Choroid plexus epithelial cell (primary cell): ENCODE measurements at places on chromosomes 12 and 14.

DNA sequence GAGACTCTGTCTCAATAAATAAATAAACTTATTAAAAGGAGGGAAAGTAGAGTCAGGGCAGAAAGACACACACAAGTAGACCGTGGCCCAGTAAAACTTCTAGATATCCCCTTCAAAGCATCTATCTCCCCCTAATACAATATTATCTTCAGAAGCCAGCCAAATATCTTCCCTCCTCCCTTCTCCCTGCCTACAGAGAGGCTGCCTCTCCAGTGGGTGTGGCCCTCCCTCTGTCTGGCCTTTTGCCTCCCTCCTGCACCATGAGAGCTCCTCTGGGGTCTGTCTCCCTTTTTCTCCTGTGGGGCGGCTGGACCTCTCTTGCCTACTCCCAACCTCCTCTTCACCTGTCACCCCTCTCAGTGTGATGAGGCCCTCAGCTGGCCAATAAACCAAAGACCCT is 139.2 kb downstream of the EGLN3 start:
- no peak for DNase-seq

DNA sequence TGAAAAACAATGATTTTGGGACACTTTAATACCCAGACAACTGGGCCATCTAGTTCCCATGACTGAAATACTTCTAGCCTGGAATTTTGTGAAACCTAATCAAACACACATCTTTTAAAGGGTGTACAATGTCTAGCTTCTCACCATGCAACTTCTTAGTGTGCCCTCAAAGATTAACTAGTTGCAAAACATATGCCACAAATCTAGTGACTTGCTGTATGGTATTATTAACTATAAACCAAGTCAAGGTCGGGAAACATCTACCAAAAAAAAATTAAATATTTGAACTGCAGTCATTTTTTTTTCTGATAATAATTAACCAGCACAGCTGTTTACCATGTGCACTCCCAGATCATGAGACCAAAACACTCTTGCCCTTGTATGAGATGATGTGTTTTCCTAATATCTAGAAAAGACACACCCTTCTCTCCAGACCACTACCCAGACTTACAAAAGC is 171.8 kb upstream of the FOXN3 start:
- DNase-seq, result no peak

DNA sequence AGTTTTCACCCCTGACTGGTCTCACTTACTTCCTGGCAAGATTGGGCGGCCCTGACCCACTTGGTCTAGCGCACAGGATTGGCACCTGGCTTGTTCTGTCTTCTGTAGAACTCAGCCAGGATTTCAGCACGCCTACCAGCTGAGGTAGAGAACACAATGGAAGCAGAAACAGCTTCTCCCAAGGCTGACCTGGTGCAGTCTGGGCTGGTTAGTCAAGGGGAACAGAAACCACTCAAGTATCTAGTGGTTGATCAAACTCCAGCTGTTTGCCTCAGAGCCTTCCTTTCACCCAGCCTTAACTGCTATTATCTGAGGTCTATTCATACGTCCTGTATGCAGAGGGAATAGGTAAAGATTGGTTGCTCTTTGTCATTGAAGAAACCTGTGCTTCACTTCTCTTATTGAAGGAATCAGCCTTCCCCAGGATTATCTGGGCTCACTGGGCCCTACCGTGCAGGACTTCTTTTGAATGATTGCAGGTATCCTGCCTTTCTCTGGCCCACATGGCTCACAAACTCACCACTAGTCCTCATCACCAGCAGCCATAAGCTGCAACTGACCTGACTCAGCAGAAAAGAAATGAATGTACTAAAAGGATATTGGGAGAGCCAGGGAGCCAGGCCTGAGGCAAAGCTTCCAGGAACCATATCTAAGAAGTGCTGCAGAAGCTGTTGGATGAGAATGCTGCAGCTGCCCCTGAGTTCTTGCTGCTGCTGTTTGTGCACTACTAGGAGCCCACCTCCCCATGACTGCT is 2.5 kb upstream of the PLEKHD1 start:
- no peak for DNase-seq

DNA sequence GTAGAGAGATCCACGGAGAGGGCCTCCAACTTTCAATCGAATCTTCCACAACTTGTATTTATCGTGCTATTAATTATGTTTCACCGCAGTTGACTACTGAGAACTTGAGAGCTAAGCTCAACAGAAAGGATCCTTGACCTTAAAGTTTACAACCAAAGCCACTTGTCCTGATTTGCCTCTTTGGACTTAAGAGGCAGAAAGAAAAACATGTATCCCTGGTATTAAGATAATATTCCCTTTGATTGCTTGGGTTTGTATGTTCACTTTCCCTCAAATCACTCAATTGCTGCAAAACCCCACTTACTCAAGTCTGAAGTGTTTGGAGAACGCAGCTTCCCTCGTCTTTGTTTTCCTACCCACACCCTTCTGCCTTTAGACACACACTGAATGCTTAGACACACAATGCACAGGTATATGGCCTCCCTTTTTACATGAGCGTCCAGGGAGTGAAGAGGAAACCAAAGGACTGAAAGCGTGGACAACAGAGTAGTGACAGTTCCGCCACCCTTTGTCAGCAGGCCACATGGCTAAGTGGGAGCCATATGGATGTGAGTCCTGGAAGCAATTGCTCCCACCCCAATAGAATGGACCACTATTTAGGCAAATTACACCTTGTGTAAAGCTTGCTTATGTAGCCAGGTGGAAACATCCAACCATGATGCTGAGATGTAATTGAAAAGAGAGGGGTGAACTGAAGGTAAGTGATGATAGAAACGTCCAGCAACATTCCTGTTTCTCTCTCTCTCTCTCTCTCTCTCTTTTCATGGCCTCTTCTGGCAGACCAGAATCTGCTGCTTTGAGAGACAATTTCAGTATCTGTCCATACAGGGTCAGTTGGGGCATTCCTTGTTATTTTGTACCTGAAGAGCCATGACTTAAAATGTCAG is 1.4 kb upstream of the PKP2 start:
- no peak for DNase-seq

DNA sequence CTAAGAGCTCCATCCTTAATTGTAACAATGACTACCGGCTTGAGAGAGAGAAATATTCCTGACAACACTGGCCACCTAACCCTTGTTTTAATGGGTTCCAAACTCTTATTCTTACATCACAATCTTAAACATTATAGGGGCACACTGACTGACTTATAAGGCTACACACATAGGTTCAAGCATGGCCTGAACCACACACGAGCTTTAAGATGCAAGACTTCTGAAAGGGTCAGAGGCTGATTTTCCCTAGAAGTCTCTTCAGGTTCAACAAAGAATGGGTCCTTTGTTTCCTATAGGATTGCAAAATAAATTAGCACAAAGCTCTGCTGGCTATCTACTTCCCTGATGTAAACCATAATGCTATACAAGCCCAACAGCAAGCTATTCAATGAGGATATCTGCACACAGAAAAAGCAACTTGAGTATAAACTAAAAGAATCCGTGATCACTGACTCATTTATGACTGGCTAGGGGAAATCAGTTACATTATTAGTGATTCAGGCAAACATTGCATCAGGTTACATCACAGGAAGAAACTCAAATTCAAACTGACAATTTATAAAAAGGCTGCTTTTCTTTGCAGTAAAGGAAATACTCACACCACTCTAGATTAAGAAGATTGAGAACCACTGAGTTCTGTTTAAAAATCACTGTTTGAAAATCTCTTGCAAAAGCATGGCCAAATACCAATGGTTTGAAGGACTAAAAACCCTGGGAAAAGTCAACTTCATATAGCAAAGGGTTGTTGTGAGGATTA is 8.5 kb downstream of the BTG1 start:
- peak; percentile 87 for DNase-seq

DNA sequence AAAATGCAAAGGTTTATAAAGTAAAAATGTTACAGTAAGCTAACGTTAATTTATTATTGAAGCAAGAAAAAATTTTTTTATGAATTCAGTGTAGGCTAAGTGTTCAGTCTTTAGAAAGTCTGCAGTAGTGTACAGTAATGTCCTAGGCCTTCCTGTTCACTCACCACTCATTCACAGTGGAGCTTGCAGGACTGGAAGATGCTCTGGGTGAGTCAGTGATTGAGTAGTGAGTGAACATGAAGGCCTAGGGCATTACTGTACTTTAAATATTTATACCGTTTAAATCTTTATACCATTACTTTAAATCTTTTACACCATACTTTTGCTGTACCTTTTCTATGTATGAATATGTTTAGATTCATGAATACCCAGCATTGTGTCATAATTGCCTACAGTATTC is 120.3 kb upstream of the SLC38A4 start:
- DNase-seq, result peak; percentile 29

- DNase-seq, result peak; percentile 41
Observed at GRCh38 chr12:90366286-90366685, 588.7 kb downstream of the CCER1 start.

DNA sequence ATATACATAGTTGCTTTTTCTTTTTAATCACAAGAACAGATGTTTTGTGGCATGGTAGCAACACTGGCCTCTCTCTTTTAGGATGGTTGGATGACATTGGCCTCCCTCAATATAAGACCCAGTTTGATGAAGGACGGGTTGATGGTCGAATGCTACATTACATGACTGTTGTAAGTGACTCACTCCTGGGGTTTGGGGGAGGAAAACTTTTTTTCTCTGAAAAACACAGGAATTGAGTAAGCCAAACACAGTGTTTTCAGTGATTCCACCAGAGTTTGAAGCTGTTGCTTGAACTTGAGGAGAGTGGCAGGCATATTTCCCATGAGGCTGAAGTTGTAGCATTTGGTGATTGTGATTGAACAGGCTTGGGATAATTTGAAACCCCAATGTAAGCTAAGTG is 13.7 kb upstream of the REP15 start:
- DNase-seq, result peak; percentile 47

DNA sequence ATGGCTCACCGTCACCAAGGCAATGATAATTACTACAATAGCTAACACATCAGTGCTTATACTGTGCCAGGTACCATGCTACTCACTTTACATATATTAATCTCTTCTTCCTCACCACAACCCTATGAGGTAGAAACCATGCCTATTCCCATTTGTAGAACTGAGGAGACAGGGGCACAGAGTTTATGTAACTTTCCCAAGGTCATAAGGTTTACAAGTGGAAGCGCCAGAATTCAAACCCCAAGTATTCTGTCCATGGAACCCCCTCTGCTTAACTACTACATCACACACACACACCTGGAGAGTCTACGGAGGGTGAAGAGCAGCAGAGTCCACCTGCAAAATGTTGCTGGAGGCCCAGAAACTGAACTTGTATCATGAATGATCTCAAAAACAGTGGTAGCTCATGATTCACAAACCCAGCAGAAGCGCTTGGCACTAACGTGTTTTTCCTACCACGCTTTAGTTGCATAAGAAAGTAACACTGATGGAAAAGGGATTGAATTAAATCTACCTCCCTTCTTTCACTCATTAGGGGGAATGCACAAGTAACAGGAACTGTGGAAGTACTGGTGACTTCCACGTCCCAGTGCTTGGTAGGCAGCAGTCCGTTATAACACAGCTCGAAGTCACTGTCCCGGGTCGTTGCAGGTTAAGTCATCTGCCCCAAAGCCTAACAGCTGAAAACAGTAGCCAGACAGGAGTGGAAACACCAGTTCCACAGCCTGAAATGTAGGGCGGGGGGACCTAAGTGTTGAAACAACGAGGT is 2.0 kb downstream of the ITPR2 start:
- peak; percentile 29 for DNase-seq

DNA sequence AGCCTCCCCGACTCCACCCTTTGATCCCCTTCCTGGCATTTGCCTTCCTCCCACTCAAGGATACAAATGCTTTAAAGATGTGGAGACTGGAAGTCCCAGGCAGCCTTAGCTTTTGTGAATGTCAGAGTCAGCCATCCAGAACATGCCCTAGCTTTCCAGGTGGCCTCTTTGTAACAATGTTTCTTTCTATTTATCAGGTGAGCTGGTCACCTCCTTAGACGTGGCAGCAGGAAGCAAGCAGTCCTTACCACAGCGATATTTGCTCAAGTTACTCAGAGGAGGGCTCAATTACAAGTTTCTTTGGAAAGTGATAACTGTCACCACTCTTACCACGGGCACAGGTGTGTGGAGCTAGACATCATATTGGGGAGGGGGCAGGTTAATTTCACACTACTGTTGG is 4.9 kb downstream of the GALNT6 start:
- no peak for DNase-seq

DNA sequence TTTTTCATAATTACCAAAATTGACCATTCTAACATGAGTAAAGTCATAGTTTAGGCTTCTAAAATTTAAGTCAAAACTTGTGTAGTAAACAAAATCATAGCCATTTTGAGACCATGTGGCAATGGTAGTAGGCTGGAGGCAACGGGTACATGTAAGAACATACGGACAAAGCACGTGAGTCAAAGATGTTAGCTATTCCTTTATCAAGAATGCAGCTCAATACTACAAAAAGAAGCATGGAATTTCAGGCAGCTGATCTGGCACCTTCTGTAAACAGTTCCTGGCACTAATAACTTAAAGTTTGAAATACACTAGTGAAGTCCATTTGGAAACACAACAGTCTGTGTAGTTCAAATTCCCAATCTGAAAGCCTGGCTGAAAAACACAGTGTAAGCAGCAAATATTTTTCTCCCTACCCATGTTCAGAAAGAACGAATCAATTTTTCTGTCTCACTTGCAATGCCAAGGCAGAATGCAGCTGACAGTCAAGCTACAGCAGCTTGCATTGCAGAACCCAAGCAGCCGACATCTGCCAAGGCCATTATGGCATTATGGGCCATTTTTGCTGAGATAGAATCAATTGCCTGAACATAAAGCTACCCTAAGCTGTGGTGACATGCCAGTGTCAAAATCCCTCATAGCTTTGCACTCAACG is 29.3 kb downstream of the MYF5 start:
- DNase-seq, result no peak

DNA sequence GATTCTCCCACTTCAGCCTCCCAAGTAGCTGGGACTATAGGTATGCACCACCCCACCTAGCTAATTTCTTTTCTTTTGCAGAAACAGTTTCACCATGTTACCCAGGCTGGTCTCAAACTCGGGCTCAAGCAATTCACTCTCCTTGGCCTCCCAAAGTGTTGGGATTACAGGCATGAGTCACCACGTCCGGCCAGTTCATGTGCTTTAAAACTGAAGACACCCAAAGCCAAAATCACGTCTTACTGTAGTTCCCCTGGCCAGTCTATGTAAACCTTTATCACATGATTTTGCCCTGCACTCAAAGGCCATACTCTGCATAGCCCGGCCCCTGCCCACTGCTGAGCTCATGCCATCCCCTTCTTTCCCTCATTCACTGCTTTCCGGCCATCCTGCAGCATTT is 4.5 kb downstream of the ALKBH2 start:
- DNase-seq, result no peak

GRCh38 chr14:49249022-49249421 is 337.2 kb downstream of the RPS29 start:
- no peak for DNase-seq

GRCh38 chr12:106386813-106387535 is 29.4 kb downstream of the POLR3B start:
- peak; percentile 46 for DNase-seq
